ENCODE measurements at places on chromosomes 1 and 21.

- DNase-seq, result no peak
Observed at GRCh38 chr21:37153935-37154350, 80.9 kb downstream of the TTC3 start.

DNA sequence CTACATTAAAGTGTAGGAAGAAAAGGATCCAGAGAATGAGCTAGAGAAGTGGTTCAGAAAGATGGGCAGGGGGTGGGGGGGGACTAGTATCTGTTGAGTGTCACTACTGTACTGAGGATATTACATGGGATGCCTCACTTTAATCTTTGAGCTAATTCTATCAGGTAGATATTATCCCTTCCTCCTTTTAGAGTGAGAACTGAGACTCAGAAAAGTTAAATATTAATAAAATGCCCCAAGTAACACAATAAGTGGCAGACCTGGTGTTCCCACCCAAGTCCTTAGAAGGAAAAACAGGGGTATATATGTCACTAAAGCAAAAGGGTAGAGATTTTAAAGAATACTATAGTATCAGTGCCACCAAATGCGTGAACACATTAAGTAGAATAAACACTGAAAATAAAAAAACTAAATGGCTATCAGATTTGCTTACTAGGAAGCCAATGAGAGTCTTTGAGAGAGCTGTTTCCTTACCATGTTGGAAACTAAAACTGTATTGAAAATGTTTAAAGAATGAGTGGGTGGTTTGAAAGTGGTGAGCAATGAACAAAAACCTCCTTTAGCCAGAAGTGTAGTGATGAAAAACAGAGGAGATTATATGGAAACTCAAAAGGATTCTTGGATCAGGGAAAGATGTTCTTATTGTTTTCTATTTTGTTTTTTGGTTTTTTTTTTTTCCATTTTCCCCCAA, 230.8 kb downstream of the BARHL2 start:
- DNase-seq, result no peak

DNA sequence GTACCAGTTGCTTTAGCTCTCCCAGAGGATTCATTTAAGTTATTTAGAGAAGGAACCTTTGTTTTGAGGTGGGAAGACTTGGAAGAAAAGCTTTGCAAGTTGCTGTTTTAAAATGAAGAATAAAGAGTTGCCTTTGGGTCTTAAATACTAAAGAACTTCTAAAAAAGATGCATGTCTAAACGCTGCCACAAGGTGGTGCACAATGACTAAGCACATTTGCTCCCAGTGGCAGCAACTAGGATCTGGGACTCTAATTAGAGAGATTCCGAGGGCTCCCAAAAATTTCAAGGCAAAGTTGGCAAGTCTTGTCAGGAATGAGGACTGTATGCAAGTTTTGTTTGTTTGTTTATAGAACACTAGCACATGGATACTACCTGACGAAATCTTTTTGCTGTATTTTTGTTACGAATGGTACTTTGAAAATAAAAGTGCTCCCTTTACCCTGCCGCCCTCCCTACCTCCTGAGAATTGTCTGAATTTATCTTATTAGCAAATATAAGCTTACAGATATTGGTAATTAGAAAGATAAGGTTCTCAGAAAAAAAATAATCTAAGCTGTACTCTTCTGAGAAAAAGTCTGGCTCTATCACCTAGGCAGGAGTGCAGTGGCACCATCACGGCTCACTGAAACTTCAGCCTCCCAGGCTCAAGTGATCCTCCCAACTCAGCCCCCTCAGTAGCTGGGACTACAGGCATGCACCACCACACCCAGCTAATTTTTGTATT, 121.8 kb downstream of the HFM1 start:
- DNase-seq, result no peak

GRCh38 chr1:5599541-5599940, 392.7 kb downstream of the NPHP4 start:
- DNase-seq, result no peak

DNA sequence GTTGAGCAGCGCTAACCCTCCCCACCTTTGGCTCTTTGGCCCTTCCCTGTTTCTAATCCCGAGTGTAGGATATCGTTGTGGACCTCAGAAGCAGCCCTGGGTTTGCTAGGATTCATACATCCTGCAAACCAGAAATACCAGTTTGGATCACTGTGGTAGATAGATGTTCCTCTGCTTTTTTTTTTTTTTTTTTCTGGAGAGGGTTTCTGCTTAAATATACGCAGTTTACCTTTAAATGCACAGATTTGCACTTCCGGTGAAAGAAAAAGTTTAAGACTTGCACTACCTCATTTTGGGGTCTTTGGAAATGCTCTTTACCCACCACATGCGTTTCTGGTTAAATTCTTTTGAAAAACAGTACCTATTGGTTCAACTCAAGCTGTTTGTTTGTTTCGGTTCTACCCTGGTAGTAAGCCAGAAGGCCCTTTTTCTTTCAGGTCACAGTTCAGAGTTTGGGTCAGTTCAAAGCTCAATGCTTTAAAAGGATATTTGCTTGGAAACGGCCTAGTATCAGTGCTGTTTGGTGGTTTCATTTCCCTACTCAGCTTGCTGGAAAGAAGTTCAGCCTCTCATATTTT, 908 bp downstream of the DDI2 start:
- no peak for DNase-seq

GRCh38 chr1:167738158-167738557, 16.4 kb downstream of the MPZL1 start:
- no peak for DNase-seq

- DNase-seq, result no peak
Observed at GRCh38 chr21:39196310-39196709, 13.1 kb upstream of the PSMG1 start.

DNA sequence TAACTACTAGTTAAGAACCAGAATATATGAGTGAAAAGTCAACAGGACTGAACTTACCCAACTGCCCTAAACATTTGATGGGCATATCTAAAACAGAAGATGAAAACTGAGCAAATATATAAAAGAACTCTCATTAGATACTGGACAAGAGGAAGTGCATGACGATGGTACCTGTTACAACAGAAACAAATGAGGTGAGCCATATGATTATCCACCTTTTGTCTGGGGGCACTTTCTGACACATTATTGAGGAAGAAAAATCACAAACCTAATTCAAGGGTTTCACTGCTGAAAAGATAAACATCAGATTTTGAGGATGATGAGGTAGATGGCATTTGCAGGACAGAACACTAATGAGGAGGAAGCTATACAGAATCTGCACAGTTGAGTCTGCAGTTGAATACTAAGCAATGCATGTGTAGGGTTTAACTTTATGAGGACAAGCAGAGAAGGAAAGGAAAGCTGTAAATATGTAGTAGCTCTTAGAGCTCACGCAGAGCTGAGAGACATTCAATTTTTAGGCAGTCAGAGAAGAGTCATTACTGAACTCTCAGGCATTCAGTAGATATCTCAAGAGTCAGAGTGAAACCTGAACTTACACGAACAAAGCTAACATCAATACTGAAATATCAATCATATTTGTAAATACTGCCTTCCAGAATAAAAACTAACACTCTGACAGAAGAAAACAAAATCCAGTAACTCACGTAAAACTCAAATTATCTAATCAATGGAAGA, 262.1 kb downstream of the AKT3 start:
- DNase-seq, result no peak

- no peak for DNase-seq
Observed at GRCh38 chr1:1240822-1241587, 5.5 kb downstream of the C1QTNF12 start.

GRCh38 chr1:32205401-32206370, at the start of gene IQCC:
Gene IQCC, plus strand, starts transcription at chr1:32205671. Its CDS starts 11 bp downstream, at chr1:32205682.
- peak; percentile 83 for DNase-seq

- DNase-seq, result no peak
Observed at GRCh38 chr21:36211660-36212512, 55.3 kb downstream of the DOP1B start.

- DNase-seq, result no peak
Observed at GRCh38 chr1:230677200-230677599, 34.9 kb downstream of the COG2 start.

GRCh38 chr1:12083766-12084165, 20.7 kb downstream of the TNFRSF8 start:
- no peak for DNase-seq

GRCh38 chr1:210259561-210259960, 27.0 kb downstream of the SERTAD4 start:
- DNase-seq, result no peak

GRCh38 chr1:59083946-59084865, 212.7 kb upstream of the FGGY start:
- DNase-seq, result no peak

DNA sequence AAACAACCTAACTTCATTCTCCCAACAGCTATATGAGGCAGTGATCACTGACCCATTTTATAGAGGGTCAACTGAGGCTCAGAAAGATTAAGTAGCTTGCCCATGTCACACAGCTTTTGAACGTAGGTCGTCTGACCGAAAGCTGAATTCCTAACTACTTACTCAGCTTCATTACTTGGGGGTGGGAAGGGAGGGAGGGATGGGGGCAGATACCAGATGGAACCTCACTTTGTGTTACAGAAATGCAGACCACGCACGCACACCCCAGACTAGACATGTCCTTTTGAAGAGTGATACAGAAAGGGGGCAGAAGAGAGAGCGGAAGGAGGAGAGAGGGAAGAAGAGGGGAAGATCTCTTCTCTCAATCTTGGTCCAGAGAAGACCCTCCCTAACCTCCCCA, 2.3 kb downstream of the ADGRB2 start:
- no peak for DNase-seq

DNA sequence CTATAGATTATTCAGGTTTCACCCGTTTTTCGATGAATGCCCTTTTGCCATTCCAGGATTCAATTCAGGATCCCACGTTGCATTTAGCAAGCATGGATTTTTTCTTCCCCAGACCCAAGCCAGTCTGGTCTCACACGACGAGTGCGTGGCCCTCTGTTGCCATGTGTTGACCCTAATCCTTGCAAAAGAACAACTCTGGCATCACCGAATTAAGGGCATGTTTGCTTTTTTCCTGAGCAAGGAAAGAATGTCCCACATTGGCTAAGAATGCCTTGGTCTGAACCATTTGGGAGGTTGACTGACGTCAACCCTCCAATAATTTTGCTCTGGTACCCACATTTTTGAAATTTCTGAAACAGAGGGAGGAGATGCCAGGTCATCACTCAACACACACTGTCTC, 153.0 kb upstream of the WNT4 start:
- no peak for DNase-seq

DNA sequence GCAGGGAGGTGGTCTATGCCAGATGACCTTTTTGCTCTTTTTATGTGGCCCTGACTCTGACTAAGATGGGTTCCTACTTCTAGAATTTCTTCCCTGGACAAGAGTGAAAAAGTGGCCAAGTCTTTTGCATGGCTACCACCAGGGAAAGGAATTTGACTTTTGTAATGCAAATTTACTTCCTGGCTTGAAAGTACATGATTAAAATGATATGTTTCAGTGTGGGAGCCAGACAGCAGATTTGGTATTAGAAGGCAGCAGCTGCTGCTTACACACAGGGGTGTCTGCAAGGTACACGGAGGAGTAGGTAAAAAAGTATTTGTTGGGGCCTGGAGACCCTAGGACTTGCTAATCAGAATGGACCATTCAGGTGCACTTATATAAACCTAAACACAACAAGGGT, 78.4 kb downstream of the KCND3 start:
- no peak for DNase-seq

DNA sequence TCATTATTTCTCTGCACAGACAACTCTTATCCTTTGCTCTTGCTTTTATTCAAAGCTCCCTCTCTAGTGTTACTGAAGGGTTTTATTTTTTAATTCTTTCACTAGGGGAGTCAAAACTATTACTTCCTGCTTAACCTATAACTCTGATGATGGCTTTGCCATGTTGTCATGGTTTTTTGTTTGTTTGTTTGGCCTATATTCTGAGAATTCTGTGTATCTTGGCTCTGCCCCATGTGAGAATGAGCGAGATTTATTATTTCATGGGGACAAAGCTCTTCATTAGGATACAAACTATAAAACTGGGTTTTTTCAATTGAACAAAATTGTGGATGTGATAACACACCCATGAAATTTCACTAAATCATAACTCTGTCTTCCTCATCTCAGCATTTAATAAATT, 190.5 kb upstream of the C1orf105 start:
- DNase-seq, result no peak

- no peak for DNase-seq
Observed at GRCh38 chr1:68758666-68759209, 261.9 kb upstream of the DEPDC1 start.

- no peak for DNase-seq
Observed at GRCh38 chr1:65948609-65949229, 156.0 kb downstream of the PDE4B start.

DNA sequence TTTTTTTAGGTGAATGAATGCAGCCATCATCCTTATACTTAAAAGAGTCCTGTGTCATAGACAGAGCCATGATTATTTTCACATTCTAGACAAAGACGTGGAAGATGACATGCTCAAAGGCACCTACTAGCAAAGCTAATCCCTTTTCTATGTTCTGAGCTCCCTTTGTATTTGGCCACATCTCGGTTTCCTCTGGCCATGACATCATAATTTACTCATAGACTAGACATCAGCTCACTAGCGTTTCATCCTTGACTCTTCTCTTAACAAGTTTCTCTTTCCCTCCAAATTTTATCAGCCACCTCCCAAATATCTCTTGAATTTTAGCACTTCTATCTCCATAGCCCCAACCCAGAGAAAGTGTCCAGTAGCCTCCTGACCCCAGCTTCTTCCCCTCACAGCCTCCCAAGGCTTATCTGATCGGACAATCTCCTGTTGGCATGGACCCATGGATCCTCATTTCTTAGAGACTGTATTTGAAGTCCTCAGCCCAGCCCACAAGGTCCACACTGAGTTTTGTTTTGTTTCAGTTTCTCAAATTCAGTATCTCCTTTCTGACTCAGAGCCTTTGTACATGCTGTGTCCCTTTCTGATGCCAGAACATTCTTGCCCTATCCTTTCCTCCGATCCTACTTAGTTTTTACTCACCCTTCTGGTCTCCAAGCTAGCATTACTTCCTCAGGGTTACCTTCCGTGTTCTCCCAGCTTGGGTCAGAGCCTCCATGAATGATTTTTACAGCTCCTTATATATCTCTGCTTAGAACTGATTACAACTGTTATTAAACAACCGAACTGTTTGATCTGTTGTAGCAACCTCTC, 33.0 kb upstream of the EPS8L3 start:
- DNase-seq, result no peak

GRCh38 chr1:40635763-40636500, 29.6 kb downstream of the RIMS3 start:
- DNase-seq, result no peak

DNA sequence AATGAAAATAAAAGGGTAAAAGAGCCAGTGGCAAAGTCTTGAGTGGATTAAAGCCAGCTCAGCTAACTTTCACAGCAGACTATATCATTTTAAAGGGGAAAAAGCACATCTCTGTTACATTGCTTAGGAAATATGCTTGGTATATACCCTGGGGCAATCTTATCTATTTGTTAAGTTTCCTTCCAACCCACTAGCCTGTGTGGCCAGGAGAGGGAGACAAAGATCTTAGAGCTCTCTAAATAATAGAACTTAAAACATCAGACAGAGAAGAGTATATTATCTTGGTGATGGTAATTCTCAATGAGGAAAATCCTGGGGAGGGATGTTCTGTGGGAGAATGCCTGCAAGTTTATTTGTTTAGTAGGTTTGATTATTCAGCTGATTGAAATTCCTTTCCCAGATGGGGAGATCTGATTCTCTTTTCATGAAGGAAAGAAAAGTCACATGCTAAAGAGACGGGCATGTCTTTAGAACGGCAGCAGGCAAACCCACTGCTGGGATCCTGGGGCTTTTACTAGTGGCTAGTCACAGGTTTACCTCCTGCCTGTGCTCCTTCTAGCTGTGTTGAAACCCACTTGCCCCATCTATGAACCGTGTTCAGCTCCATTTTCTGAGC, 3.6 kb downstream of the KCNE2 start:
- no peak for DNase-seq
